Stimulated activated CD8-positive, alpha-beta memory T cell treated with anti-CD3 and anti-CD28 coated beads, Interleukin-2, amount 100 ng/mL, for 1 hour (primary cell): ENCODE measurements at places on chromosomes 1 and 21.

GRCh38 chr1:228407106-228408040 lies 738 bp upstream of the TRIM11 start:
- DNase-seq, result no peak

- no peak for DNase-seq
Observed at GRCh38 chr1:202018468-202019234, 8.3 kb downstream of the ELF3 start.

GRCh38 chr1:17914987-17915386 lies 159.9 kb downstream of the ACTL8 start:
- no peak for DNase-seq

GRCh38 chr1:224509907-224510306 lies 75.3 kb upstream of the WDR26 start:
- no peak for DNase-seq

DNA sequence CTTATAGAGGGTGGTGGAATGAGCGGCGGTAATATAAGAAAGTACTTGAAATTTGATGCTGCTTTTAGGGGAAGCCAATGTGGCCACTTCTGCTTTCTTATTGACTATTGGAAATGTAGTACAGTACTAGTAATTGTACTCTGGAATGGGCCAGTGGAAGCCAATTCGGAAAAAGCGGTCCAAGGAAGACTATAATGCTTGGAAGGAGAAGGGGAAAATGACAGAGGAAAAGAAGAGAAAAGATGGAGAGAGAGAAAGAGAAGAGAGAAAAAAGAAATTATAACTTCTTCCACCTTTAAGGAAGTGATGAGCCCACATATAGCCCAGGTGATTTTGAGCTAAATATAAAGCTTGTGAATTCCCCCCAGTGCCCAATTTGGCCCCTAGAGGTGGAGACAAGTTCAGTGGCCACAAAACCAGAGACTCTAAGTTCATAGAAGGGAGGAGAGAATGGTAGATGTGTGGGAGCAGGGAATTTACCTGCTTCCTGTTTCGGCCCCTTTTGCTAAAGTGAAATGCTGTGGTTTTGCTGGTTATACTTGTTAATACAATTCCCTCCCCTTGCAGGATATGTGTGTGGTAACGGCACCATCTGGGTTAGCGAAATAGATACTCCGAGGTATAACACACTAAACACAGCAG lies 35.7 kb upstream of the DUSP10 start:
- no peak for DNase-seq

DNA sequence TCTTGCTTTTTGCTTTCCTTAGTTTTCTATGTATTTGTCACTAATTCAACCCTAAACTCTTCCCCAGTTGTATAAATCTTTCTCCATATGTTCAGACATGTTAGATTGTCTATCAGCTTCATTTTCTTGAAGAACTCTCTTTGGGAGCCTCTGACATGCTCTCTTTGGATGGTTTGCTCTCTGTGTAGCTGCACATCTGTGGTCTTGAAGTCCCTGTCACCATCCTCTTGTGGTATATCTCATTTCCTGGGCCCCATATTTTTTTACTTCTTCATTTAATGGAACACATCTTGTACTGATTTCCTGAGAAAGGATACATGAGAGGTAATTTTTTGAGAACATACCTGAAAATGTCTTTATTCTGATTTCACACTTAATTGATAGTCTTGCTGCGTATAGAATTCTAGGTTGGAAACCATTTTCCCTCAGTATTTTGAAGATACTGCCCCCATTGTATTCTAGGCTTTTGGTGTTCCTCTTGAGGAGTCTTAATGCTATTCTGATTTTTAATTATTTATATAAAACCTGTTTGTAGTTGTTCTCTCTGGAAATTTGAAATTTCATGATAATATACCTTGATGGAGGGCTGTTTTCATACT lies 72.6 kb downstream of the ST3GAL3 start:
- no peak for DNase-seq

- DNase-seq, result no peak
Observed at GRCh38 chr21:34679051-34679450, 10.3 kb downstream of the CLIC6 start.

GRCh38 chr1:21622466-21623315 lies 46.5 kb downstream of the RAP1GAP start:
- peak; percentile 21 for DNase-seq

DNA sequence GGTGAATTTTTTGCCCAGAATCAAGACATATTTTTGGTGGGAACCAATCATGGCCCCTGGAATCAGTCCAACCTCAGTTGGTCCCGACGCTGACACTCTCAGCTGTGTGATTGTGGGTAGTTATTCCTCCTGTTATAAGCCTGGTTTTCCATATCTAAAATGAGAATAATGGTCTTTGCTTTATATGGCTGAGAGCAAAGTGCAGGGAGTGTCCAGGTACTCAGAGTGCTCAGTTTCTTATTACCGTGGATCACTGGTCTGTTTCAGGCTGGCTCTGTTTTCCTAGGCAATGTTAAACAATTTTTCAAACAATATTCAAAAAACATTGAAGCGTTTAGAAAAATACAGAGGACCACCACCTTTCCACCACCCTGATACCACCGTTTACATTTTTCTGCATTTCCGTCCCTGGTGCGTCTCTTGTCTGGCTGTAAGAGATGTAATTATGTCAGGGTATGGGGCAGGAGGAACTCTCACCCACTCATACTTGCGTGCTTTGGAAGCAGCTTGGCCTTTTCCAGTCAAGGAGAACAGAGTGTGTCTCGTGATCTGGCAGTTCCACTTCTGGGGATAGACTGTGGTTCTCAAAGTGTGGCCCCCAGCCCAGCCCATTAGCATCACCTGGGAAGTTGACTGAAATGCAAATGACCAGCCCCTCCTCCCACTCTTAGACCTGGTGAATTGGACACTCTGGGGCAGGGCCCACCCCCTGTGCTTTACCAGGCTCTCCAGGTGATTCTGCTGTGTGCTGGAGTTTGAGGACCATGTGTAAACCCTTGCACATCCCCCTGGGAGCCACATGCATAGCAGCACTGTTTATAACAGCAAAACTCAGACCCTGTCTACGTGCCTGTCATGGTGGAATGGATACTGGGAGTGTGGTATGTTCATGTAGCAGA lies 6.8 kb downstream of the MX1 start:
- no peak for DNase-seq

DNA sequence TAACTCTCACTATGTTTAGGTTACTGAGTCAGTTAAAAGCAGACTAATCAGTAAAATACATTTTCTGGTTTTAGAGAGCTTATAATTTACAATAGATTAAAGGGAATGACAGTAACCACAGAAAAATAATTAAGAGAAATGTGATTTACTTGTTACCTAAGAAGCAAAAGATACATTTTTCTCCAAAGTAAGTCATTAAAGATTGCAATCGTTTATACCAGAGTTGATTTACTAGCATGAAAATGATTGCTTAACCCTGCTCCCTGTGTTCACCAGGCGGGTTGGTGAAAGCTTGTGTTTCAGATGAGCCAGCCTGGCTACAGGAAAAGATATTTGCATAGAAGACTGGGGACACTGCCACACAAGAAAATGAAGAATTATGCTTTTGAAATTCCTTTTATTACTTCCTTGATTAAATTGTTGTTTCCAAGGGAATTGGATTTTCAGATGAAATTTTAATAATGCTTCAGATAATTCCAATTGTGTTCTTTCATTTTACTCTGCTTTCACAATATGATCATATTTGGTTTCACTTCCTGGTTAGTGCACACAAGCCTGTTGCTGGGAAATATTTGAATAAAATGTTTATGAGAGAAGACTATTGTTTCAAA lies 27.9 kb downstream of the LRRC8B start:
- no peak for DNase-seq

DNA sequence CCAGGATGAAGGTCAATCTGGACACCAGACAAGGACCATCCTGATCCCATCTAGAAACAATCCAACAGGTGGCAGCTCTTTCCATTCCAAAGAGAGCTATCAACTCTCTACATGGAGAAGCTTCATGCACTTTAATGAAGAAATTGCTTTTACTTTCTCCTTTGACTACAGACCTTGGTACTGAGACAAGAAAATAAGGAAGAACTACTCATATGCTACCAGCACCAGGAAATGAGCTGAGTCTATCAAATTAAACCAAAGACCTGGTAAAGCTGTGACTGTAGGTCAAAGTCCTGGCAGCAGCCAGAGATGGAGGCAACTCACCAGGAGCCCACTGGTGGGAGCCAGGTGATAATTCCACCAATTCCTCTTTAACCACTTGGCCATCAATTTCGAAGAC lies 64.3 kb upstream of the LRRC8B start:
- no peak for DNase-seq

- no peak for DNase-seq
Observed at GRCh38 chr1:104387716-104388508, 638.2 kb downstream of the AMY1C start.

DNA sequence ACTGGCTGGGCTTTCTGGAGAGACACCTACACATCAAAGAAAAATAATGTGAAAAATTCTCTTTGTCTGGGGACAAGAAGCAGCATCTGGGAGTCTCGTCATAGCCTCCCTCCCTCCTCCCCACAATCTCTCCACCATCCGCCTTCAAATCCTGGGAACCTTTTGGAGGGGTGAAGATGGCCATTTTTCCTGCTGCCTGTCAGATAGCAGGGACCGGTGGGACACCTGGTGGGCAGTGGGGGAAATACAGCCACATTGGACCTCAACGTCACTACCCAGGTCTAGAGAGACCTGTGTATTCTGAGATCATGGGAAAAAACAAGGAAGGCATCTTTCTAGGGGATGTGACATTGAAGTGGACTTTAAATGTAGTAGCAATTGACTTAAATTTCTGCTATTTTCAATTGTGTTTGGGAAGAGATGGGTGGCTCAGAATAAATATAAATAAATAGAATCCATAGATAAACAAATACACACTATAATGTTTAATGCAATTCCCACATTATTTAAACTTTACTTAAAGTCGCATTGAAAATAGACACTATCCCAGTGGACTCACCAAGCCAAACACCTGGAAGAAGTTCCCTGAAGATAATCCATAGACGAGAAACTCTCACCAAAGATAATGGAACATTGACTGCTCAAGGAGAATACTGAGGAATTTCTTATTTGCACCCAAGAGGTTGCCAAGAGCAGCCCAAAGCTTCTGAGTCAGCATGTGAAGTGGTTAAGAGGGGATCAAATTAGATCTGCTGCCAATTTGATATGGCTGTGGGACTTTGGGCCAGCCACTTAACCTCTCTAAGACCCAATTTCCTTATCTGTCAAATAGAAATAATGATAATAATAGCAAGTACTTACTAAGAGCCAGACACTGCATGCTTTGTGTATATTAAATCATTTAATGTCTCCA lies 147.6 kb upstream of the CAMK1G start:
- DNase-seq, result no peak

- DNase-seq, result no peak
Observed at GRCh38 chr1:51953079-51953478, 37.4 kb downstream of the RAB3B start.

- no peak for DNase-seq
Observed at GRCh38 chr1:231563247-231563646, 34.8 kb downstream of the TSNAX start.
